ENCODE measurements at places on chromosomes 2 and 18.

DNA sequence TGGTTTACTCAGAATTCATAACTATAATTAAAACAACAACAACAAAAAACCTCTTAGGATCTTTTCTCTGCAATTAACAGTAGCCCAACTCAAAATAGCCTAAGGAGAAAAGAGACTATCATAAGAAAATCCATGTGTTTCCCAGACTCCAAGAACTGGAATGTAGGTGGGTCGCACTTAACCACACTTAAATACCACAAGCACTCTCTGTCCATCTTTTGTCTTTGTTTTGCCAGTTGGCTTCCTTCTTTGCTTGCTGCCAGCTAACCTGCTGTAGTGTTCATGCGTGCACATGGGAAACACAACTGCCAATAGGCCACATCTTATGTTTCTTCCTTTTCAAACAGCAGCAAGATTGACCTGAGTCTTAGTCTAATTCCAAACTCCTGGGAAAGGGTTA is 24.1 kb upstream of the ACVR1 start:
- DNase-seq: no peak

- no peak for DNase-seq
Measured at GRCh38 chr18:55503167-55503820, 84.7 kb downstream of the TCF4 start.

DNA sequence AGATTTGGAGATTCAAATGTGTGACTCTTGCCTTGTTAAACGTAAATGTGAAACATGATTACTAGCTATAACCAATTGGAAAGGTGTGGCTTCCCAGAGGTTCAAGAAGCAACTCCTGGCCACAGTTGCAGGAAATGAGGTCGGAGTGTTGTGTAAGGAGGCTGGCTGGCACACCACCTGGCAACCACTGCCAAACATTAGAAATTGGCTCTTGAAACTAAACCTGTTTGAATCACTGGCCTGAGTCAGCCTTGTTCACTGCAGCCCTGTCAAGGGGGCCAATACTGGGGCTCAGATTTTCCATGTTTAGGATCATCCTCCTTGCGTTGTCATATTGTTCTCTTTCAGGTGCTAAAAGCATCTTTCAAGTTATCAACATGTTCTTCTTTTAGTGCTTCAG is 206.3 kb downstream of the ARL6IP6 start:
- DNase-seq: no peak

- no peak for DNase-seq
Measured at GRCh38 chr2:7497178-7497577, 580.0 kb downstream of the RNF144A start.

DNA sequence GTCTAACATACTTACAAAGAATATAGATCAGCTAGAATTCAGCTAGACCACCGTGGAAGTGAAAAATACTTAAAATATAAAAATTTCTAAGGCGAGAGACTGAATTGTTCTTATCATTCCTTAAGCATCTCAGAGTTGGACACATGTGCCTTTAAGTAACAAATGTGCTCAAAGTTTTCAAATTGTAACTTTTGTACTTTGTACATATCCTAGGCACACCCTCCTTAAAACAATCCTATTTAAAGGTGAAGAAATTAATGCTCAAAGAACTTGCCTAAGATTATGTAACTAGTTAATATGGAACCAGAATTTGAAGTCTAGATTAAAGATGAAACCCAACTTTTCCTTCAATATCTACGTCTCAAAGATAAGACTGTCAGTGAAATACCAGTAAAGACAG is 74.1 kb downstream of the EML4 start:
- no peak for DNase-seq

DNA sequence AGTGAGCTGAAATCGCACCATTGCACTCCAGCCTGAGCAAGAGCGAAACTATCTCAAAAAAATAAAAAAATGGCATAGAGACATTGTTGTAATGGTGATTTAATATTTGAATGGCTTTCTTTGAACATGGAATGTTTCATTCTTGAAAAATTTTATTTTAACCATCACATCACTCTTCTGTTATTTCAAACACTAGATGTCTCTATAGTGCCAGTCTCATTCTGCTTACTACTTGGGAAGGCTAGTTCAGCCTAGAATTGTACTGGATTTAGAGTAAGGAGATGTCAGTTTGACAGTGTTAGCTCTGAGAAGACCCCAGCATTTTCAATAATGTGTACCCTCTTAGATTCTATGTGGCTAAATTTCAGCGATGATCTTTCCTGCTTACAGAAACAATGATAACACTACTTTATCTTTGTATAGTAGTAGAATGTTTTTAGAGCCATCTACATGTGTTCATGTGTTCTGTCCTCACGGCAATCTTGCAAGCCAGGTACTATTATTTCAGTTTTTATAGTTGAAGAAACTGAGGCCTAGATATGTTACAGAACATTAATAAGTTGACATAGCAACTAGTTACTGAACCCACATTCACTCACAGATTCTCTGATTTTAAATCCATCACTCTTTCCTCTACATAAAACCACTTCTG is 142.9 kb upstream of the ZSWIM2 start:
- peak; percentile 72 for DNase-seq

- DNase-seq: no peak
Measured at GRCh38 chr18:78245451-78245850, 734.2 kb upstream of the SALL3 start.

All from osteoblast (primary cell).